Pericardium fibroblast (primary cell): ENCODE measurements at places on chromosomes 3 and 15. TPM values are rescaled to one million over a fixed set of nuclear protein-coding genes. Genes with fewer than 3 reads are reported as not detected.

Gene ANAPC13
- total RNA-seq, result 40.6 and 86.8 TPM in 2 replicates

Gene EXD1
- not detected in 2 replicates for total RNA-seq

Gene EPHB1
- 0.34 and 0.35 TPM in 2 replicates for total RNA-seq

Gene SLC6A1
- total RNA-seq, result not detected in 2 replicates

Gene CYP1A1
- 0.23 TPM in 1 of 2 replicates, not detected in the other for total RNA-seq

Gene PLOD2
- 104 and 160 TPM in 2 replicates for total RNA-seq

Gene ANKUB1
- total RNA-seq, result not detected in 2 replicates

Gene DGKG
- total RNA-seq, result not detected in 2 replicates

Gene ATP10A
- total RNA-seq, result 4.0 and 20.8 TPM in 2 replicates

Gene TEX55
- total RNA-seq, result not detected in 2 replicates

Gene THPO
- total RNA-seq, result not detected in 2 replicates

Gene CXCR6
- total RNA-seq, result not detected in 2 replicates

Gene LSMEM2
- total RNA-seq, result not detected in 2 replicates

Gene ENTPD3
- not detected in 2 replicates for total RNA-seq

Gene ZSCAN2
- total RNA-seq, result 6.1 and 13.1 TPM in 2 replicates

Gene LDHAL6B
- not detected in 2 replicates for total RNA-seq

Gene EBLN2
- 1.3 and 2.3 TPM in 2 replicates for total RNA-seq

Gene CIDEC
- total RNA-seq, result 8.2 and 92.0 TPM in 2 replicates

Gene FAM174B
- 0.94 and 1.6 TPM in 2 replicates for total RNA-seq

Gene P3H2
- 6.5 and 7.6 TPM in 2 replicates for total RNA-seq

Gene PIGX
- 16.9 and 23.3 TPM in 2 replicates for total RNA-seq

Gene VILL
- total RNA-seq, result 7.0 and 10.2 TPM in 2 replicates

Gene PSTPIP1
- 0.23 and 0.85 TPM in 2 replicates for total RNA-seq

Gene TIGIT
- total RNA-seq, result not detected in 2 replicates

Gene MB21D2
- 1.5 and 7.1 TPM in 2 replicates for total RNA-seq

Gene ITIH3
- total RNA-seq, result 0.51 and 10.7 TPM in 2 replicates
